ENCODE measurements at places on chromosomes 3 and 15. TPM values are rescaled to one million over a fixed set of nuclear protein-coding genes. Genes with fewer than 3 reads are reported as not detected.

DNA sequence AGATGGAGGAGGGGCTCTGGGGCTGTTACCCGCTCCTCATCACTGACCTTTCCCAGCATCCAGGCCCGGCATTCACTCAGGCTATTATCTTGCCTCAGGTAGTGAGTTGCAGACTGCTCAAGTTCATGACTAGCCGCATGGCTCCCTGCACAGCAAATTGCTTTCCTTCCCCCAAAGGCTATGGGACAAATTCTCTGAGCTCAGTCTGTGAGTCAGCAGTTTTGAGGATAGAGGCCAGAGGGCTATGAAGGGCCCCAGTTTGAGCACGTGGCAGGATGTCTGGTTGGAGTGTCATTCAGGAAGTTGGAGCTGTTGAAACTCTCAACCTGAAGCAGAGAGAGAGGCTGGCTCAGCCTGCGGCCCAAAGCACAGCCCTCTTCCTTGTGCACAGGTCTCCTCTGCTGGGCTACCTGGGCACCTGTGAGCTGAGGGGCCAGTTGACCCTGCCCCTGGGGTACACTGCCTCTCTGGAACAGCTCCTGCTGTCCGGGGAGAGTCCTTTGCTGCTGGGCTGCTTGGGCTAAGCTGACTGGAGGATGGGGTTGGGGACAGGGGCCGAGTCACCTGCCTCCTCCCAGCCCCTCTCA is 7.9 kb downstream of the FAH start:
- peak; percentile 83 for DNase-seq

DNA sequence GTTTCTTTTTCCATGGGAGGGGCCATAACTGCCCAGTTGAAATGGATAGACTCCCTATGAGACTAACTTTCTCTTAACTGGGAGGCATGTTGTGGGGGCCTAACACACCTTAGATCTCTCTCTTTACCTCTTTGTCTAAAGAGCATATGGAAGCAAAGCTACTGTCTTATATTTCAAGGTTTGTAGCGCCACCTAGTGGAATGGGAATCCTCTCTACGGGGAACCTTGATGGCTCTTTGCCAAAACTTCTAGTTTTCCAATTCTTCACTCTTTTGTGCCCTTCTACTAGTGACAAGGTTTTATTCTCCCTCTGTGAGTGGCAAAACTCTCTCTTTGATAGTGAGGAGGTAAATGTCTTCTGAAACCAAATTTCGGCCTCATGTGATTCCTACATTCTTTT is 1030.4 kb upstream of the CADM2 start:
- peak; percentile 43 for DNase-seq

DNA sequence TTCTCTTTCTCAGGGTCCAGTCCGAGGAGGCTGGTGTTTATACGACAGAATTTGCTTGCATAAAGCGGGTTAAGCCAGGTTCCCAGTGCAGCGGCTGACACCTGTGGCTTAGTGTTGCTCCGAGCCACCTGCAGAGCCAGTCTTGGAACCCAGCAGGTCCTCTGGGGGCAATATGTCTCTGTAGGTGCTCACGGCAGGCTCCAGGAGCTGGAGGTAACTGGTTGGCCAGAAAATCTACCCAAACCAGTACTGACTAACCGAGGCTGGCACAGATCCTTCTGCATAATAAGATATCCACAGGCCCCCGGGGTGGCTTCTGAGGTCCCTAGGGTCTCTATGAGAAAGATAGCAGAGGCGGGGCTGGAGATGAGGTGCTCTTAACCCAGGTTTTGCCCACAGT is 3.2 kb downstream of the MGLL start:
- no peak for DNase-seq

DNA sequence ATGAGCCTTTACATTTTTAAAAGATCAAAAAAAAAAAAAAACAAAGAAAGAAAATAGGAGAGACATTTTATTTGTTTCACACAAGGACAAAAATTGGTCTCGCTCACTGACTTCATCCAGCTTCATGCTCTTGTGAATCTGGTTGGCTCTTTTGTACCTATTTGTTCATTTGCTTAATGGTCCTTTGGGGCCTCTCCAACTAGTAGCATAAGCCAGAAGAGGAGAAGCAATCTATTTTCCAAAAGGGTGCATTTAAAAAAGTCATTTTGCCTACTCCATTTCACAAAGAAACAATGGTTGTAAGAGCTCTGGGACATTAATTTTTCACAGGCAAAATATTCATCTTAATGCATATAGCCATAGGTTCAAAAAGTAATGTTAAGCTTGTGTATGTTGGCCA is 168.3 kb upstream of the ADAMTS9 start:
- no peak for DNase-seq

- DNase-seq: no peak
These were observed 1114.1 kb downstream of the ROBO2 start for GRCh38 chr3:78153973-78154372.

- DNase-seq: no peak
These were observed 403.1 kb upstream of the TPM1 start for GRCh38 chr15:62639432-62639831.

DNA sequence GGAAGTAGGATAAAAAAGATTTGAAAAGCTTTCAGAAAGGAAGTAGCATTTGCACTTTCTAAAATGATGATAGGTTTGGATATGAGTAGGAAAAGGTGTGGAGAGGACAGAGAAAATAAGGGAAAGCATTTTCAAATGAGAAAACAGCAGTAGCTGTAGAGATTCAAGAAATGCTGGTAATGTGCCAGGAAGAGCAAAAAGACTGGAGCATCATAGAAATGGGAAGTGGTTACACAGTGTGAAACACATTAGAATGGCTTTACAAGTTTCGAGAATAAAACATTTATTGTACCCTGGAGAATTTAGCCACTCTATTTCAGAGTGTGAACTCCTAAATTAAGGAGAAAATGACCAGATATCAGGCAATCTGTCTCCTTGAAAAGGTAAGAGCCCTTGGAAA is 108.3 kb upstream of the CHL1 start:
- no peak for DNase-seq

DNA sequence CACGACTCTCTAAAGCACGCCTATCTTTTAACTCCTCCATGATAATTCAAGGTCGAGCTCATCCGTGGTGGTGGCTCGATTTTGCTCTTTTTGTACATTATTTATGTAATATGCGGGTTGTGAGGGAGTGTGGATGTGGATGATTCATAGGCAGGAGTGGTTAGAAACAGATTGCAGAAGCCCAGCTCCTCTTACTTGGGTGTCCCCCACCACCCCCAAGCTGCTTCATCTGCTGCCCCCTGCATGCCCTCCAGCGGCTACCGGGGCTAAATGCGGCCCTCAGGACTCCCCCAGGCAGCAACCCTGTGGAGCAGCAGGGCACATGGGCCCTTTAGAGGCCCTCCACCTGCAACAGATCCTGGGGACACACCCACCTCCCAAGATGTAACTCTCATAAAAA is 111.5 kb upstream of the SELENOK start:
- DNase-seq: no peak

DNA sequence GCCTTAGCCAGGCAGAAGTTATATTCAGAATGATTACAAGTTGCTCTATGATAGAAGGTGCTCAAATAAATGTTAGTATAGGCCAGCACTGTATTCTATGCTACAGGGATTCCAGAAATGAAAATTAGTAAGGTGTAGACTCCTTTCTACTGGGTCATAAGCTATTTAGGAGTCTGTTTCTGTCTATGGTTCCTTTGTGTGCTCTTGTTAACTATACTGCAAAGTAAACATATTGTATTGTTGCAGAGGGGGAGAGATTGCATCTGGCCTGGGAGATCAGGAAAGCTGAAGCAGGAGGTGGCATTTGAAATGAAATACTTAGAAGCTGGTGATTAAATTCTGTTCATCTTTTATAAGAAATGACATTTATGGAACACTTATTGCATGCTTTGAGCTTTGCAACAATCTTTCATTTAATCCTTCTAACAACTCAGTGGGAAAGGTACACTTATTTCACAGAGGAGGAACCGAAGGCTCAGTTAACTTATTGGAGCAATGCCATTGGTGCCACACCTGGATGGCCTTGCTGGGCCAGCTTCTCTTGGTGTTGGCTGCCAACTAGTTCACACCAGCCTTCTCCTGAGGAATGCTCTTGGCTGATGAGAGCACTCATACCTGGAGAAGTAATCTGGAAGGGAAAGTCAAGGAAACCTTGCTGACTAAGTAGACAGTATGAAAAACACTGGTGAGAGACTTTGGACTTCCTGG is 39.1 kb downstream of the ABHD5 start:
- peak; percentile 15 for DNase-seq

GRCh38 chr3:24310887-24311286 is 183.8 kb downstream of the THRB start:
- no peak for DNase-seq

DNA sequence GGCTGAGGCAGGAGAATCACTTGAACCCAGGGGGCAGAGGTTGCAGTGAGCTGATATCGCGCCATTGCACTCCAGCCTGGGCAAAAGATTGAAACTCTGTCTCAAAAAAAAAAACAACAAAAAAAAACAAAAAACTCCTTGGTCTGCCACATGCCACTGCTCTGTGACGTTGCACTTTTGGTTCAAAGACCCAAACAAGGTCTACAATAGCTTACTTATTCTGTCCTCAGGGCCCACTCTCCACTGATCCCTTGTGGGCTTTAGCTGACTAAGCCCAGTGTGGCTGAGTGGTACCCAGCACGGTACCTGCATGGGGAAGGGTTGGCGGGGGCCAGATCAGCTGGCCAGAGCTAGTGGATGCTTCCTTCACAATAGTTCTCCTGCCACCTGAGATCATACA is 1.8 kb downstream of the MON1A start:
- DNase-seq: no peak

GRCh38 chr3:48187579-48188265 is 495 bp downstream of the CDC25A start:
- DNase-seq: peak; percentile 74

- no peak for DNase-seq
These were observed 31.5 kb downstream of the SLC41A3 start for GRCh38 chr3:126052196-126053058.

- no peak for DNase-seq
These were observed 552.3 kb downstream of the FOXP1 start for GRCh38 chr3:71031181-71031580.

DNA sequence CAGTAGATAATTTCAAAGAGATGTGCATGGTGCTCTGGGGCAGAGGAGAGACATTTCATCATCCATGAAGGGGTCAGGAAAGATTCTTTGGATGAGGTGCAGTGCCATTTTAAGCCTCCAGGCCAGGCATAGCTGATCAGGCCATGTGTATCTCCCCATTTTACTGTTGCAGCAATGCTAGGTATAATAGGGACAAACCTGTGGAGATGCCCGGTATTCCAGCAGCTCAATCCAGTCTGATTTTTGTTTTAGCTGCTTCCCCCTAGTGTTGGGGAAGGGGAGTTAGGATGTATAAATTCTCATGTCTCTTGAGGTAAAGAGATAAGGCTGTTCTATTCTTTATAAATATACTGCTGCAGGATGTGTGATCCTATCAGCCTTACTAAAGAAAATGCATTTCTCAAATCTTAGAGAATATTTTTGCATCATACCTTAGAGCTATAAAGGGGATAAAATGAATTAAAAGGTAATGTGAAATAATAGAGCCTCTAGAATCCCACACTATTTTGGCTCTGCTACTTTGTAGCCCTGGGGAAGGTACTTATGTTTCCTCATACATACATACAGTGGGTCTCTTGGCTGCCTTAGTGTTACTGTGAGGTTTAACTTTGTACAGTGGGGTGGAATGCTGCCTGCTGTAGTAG is 5.2 kb downstream of the CDV3 start:
- DNase-seq: peak; percentile 43

DNA sequence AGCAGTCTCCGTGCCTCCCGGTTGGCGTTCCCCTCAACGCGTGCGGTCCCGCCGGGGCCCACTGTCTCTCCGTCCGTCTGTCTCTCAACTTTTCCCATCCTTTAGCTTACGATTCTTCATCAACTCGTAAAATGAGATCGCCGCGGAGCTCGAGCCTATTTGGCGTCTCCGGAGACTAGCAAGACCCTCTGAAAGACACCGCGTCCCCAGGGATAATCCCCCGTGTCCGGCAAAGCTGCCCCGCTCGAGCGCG is 3.4 kb downstream of the GATA2 start:
- no peak for DNase-seq

DNA sequence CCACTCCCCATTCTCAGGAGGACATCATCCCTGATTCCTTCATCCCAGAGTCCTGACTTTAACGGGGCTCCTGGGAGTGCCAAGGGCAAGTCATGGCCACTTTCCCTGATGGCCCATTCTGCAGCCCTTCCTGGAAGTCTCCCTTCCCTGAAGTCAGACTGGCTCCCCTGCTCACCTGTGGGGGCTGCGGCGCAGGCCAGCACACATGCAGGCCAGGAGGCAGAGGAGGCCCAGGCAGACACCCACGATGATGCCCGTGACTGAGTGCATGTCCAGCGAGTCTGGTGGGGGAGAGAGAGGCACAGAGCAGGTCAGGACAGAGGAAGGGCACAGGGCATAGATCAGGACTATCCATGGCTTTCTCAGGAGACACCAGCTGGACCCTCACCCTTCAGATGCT is 8.6 kb upstream of the IGDCC3 start:
- no peak for DNase-seq

Gene PPP4R2
- 58.8 TPM for polyA plus RNA-seq

Gene GOLGA8K
- 0.15 TPM for polyA plus RNA-seq

Gene EXD1
- polyA plus RNA-seq: not detected

Gene LRRC3B
- polyA plus RNA-seq: 1.2 TPM

Gene TRIM71
- 1.9 TPM for polyA plus RNA-seq
